ENCODE measurements at places on chromosomes 16 and 17. TPM values are rescaled to one million over a fixed set of nuclear protein-coding genes. Genes with fewer than 3 reads are reported as not detected.

Gene PRDM7
- total RNA-seq, result not detected

Gene BCAR1
- total RNA-seq, result 32.8 TPM

Gene SMPD3
- 0.35 TPM for total RNA-seq

DNA sequence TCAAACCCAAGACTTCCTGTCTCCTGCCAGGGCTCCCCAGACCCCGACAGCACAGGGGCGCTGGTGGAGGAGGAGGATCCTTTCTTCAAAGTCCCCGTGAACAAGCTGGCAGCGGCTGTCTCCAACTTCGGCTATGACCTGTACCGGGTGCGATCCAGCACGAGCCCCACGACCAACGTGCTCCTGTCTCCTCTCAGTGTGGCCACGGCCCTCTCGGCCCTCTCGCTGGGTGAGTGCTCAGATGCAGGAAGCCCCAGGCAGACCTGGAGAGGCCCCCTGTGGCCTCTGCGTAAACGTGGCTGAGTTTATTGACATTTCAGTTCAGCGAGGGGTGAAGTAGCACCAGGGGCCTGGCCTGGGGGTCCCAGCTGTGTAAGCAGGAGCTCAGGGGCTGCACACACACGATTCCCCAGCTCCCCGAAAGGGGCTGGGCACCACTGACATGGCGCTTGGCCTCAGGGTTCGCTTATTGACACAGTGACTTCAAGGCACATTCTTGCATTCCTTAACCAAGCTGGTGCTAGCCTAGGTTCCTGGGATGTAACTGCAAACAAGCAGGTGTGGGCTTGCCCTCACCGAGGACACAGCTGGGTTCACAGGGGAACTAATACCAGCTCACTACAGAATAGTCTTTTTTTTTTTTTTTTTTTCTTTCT, 8.1 kb downstream of the SERPINF1 start:
- DNase-seq, result no peak
